ENCODE measurements at places on chromosomes 5 and 9.
A peak's percentile ranks its signal among the peaks of the same experiment; 100 is the strongest.

GRCh38 chr5:56705217-56705616 lies 110.1 kb upstream of the MAP3K1 start:
- no peak for DNase-seq

GRCh38 chr9:112252194-112252593 lies 77.1 kb upstream of the SUSD1 start:
- DNase-seq, result no peak

DNA sequence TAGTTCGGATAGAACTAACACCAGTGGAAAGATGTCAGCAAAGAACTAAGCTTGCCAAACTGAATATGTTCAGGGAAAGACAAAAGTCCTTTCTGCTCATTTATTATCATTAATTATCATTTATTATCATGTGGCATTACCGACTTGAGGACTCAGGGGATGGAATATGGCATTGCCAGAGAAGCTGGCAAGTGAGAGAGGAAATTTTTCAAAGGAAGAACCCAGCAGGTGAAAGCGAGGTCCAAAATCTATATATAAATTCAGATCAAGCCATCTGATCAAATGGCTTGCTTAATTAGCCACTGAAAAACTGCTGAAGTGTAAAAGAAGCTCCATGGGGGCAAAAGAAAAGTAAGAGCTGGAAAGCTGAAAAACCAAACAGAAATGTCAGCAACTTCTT lies 1049.6 kb upstream of the SEMA6A start:
- no peak for DNase-seq

- no peak for DNase-seq
Measured at GRCh38 chr5:80184235-80185023, 71.4 kb downstream of the SERINC5 start.

GRCh38 chr9:87695523-87695922 lies 30.4 kb upstream of the CTSL start:
- DNase-seq, result no peak

GRCh38 chr5:119063579-119064379 lies 7.1 kb upstream of the DMXL1 start:
- peak; percentile 42 for DNase-seq

Data from HL-60 (cell line).